ENCODE measurements at places on chromosomes 3 and 15.

DNA sequence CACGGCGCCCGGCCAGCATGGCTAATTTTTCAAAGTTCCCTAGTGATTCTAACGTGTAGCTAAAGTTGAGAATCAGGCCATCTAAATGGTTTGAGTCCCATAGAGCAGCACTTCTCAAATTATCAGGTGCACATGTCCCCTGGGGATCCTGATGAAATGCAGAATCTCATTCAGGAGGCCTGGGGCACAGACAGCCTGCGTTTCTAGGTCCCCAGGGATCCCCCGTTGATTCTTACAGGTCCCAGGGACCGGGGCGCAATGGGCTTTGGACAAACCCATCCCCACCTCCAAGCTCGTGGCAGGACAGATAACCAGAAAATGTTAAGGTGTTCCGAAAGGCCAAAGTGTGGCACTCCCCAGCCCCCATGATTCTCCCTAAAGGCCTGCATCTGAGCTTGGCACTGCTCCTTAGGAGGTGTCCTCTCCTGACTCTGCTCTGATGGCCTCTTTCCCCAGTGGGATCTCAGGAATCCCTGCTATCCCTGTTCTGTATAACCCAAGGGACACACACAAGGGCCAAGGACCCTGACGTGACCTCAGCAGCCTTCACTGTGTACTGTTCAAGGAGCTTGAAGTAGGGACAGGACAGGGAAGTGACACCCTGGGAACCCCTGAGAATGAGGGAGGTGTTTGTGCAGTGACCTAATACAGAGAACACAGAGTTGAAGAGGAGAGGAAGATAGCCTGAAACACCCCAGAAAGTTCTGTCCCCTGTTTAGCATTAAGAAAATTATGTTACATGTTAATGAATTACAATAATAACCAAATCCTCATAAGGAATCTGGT lies 8.0 kb downstream of the LRRK1 start:
- DNase-seq: no peak

DNA sequence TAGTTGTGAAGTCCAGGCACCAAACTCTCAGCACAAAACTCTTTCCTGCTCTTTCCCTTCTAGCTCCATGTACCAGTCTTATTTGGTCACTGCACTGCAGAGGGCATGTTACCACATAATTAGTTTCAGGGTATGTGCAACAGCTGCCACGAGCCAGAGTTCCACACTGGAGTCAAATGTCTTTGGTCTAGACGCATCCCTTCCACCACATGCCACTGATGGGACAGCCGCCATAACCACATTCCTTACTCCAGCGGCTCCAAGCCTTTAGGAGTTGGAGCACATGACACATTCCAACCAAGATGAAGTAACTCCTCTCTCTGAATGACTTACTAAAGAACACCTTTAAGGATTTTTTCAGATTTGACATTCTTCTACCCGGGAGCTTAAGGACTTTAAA lies 153.4 kb downstream of the ERC2 start:
- DNase-seq: no peak

GRCh38 chr3:132966374-132966773 lies 71.8 kb upstream of the TMEM108 start:
- no peak for DNase-seq

GRCh38 chr15:64525828-64526530 lies 65.6 kb downstream of the ZNF609 start:
- no peak for DNase-seq

DNA sequence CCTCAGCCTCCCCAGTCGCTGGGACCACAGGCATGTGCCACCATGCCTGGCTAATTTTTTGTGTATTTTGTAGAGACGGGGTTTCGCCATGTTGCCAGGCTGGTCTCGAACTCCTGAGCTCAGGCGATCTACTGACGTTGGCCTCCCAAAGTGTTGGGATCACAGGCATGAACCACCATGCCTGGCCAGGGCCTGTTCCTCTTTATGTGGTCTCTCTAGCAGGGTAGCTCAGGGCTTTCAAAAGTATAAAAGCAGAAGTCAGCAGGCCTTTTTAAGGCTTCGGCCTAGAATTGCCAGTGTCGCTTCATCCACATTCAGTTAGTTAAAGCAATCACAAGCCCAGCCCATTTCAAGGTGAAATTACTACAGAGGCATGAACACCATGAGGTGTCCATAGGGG lies 7.6 kb downstream of the VHL start:
- DNase-seq: no peak

DNA sequence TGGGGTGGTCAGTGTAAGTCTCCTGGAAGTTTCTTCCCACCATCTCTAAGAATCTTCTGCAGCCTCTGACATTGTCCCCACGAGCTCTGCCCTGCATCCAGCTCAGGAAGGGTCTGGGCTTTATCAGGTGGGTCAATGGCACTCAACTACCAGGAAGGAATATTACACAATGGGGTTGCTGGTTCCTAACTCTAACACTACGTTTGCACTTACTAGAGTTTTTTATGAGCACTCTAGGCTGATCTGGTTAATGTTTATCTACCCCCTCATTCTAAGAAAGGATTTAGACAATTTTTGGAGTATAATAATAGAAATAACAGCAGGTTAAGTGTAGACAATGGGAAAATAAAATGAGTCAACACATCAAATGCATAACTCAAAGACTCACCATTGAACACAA lies 411.1 kb upstream of the RGMA start:
- no peak for DNase-seq

- DNase-seq: no peak
Measured at GRCh38 chr3:157174290-157174648, 14.3 kb upstream of the CCNL1 start.

DNA sequence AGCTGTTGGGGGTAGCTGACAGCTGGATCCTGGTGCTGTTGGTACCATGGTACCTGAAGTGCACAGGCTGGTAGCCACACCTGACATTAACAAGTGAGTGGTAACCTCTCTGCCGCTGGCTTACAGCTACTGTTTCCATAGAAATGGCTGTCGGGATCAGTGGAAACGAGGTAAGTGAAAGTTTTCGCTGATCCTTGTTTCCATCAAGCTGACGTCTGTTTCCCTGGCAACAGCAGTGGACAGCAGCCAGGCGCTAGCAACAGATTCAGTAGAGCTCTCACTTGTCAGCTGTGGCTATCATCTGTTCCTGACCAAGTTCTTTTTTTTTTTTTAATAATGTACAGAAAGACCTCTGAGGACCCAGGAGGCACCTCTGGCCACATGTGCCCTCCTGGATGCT lies 166.2 kb downstream of the CHDH start:
- no peak for DNase-seq

DNA sequence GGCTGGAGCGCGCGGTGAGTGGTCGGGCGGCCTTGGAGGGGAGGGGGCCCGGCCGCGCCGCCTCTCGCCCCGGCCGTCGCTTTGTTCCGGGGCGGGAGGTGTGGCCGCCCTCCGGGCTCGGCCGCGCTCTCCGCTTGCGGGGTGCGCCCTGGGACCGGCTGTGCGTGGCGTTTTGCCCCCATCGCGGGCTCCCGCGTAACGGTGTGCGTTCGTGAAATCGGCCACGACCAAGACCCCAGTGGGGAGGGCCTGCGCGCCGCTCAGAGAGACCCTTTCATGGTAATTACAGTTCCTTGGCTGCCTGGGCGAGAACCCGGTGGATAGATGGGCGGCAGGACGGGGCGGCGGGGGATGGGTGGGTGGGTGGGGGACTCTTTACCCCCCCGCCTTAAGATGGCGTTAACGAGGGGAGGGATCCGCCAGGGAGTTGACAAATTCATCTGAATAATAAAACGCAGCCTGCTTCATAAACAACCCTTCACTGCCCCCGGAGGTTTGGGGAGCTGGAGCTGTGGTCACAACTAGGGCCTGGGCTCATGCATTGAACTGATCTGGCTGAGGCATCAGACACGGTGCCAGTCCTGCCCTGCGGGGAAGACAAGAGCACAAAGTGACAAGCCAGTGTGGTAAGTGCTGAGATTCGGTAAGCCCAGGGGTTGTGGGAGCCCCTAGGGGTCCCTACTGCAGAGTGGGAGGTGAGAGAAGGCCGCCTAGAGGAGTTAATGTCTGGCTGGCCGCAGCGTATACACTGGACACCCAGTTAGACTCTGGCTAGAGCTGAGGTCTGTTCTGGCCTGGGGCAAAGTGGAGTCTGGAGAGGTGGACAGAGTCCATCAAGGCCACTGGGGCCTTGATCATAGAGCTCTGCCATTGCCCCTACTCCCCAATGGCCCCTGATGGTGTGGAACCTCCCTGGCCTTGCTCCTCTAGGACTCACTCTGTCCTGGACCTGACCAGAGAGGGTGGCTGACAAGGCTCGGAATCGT lies 668 bp downstream of the MRAS start:
- DNase-seq: no peak

GRCh38 chr3:47276558-47276957 lies 6.0 kb downstream of the KIF9 start:
- no peak for DNase-seq

GRCh38 chr3:93988283-93988682 lies 8.3 kb downstream of the ARL13B start:
- DNase-seq: no peak

GRCh38 chr3:195823280-195823679 lies 11.6 kb upstream of the MUC4 start:
- DNase-seq: peak; percentile 25

DNA sequence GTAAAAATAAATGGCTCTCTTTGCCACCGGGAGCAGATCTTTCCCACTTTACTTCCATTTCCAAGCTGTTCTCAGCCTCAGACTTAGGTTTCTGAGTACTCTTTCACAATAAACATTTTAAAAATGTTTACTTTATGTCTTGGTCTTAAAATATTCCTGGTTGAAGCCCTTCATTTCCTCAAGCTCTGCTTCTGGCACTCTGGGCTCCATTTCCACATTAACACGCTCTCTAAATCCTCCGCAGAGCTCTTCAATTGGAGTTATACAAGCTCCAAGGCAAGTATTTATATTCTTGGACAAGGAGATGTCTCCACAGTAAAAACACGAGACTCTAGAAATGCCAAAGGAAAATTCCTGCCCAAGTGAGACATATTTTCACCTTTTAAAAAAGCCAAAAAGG lies 169.3 kb downstream of the GREM1 start:
- DNase-seq: no peak

Measured in NCI-H2029 (cell line).